NCI-H1105 (cell line): ENCODE measurements at places on chromosomes 2 and 18.

DNA sequence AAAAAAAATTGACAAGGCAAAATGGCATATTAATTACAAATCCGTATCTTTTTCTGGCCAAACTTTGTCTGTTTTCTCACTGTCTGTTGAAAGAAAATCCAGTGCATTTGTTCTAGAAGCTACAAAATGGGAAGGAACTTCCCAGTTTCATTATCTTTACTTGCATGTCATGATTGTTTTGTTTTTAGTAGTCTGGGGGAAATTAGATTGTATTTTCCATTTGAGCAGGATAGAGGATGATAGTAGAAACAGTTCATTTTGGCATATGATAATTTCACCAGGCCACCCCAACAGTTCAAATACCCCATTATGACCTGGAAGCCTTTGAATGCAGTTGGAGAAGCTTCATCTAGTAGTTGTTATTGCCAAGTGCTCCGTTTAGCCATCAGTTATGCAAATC, 77.5 kb upstream of the RANBP2 start:
- DNase-seq, result no peak

GRCh38 chr2:54396107-54396506, 60.0 kb upstream of the SPTBN1 start:
- no peak for DNase-seq

GRCh38 chr18:51361130-51361860, 163.8 kb upstream of the MEX3C start:
- no peak for DNase-seq

- DNase-seq, result no peak
Observed at GRCh38 chr2:85170938-85171475, 37.8 kb downstream of the TCF7L1 start.

DNA sequence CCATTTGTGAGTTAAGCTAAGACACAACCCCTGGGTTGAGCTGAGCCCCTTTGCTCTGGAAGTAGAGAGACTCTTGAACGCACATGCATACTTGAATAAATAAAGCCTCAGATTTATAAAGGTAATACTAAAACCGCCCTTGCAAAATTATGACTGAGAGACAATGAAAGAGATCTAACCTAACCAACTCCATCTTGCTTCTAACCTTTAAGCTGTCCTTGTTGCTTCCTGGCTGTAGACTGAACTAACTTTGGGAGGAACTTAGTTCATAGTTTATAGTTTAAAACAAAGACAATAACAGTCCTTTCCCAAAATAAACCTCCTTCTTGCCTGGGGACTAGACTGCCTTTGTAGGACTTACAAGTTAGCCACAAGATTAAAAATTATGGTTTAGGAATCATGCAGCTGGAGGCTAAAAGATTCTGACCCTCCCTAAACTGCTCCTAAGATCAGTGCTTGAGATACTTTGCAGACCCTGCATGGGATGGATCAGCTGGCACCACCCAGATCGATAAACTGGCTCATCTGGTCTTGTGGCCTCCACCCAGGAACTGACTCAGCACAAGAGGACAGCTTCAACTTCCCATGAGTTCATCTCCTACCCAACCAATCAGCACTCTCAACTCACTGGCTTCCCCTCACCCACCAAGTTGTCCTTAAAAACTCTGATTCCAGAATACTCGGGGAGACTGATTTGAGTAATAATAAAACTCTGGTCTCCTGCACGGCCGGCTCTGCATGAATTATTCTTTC, 240.2 kb upstream of the SLC14A2 start:
- DNase-seq, result no peak

DNA sequence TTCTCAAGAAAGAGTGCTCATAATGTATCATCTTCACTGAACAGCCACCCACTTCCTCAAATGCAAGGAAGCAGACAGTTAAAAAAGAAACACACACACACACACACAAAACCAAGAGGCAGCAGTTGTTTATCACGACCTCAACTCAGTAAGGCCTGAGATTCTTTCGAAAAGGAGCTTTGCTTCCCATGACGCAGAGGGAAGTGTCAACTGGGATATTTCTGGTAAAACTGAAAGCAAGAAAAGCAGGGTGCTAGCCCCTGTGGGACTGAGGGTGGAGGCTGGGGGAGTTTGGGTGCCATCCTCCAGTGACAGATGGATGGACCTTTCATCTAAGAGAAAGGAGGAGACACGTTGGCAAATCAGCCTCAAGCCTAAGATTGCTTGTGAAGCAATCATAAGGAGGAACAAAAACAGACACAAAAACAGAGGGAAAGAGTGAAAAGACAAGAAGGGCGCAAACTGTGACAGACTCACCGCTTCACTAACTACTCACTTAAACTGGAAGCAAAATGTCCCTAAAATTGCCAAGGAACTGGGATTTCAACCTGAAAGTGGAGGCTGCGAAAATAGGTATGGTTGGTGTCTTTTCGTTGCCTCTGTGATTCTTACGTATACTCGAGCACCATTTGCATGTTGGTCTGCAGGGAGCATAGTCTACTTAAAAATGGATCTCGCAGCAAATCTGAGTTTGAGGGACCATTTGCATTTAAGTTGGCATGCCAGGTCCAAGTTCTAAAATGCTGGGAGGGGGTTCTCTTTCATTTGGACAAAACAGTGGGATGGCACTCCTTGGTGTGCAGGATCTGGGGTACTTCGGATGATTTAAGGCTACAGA, at the start of gene ARHGAP25:
Gene ARHGAP25 (plus strand): TSS at position 124 of the 838 bp plus-strand sequence. CDS start 389 bp downstream, at position 513.
- no peak for DNase-seq

DNA sequence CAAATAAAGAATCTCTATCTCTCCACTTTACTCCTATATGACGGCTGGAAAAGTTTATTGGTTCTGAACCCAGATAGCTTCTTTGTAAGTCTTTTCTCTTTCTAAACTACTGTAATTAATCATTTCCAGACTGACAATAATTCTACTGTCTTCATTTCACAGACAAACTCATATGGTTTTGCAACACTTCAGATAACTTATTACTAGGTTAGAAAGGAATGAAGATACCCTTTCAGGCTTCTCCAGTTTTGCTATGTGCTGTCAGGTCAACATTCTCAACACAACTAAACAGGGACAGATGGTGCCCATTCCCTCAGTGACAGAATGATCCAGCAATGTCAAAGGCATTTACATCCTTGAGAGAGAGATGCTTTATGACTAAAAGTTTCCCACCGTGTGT, 198.5 kb upstream of the ITGA4 start:
- DNase-seq, result no peak

DNA sequence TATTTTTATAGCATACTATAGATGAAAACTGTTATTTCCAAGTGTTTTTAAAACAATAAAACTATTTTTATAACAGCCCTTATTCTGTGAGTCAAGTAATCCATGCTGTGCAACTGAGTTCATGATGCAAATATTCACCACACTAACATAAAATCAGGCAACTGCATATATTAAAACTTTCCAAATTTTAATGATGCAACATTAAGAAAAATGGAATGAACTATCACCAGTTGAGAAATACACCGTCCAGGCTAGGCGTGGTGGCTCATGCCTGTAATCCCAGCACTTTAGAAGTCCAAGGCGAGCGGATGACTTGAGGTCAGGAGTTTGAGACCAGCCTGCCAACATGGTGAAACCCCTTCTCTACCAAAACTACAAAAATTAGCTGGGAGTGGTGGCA, 114.5 kb downstream of the CDH2 start:
- DNase-seq, result no peak

GRCh38 chr2:139763705-139764104, 983.5 kb upstream of the NXPH2 start:
- DNase-seq, result no peak

DNA sequence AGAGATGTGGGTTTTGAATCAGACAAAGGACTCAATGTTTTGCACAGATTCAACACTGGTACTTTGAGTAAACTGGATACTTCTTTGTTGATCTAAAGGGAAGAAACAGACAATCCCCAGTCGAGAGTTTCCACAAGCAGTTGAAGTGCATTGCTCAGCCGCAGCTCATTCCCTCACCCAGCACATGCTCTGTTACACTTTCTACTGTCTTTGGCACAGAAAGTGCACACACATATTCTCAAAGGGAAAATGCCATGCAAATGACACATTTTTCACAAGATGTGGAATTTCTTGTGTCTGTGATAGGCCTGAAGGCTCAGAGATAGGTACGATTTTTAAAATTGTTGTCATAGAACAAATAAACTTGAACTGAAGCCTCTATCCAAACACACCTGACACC, 258.9 kb upstream of the TRIB2 start:
- no peak for DNase-seq

DNA sequence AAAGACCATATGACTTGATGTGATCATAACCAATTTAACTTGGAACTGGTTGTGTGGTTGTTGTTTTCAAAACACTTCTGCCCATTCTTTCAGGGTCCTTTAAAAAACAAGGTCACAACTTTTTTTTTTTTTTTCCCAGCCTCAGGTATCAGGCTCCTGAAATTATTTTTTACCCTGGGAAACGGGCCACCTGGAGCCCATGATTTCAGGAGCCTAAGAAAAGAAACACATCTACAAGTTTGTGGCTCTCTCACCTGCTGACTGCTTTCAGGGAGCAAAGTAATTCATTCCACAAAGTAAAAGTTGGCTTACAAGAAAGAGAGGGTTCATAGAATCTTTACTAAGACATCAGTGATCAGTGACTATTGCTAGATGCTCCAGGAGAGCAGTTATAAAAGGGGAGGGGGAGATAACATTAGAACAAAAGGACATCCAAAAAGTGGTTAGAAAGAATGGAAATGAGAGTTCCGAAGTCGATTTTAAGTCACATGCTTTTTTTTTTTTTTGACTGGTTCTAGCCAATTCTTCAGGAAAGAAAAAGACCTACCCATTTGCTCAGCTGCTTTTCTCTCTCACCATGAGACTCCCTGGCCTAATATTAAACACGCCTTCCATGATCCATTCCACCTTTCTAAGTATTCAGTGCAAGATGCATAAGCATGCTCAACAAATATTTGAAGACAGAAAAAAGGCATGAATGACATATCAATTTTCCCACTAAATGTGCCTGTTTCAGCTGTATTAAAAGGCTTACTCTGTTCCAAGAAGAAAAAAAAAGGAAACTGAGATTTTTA, 267.3 kb downstream of the LRATD1 start:
- no peak for DNase-seq

- DNase-seq, result no peak
Observed at GRCh38 chr2:23456881-23457760, 72.1 kb downstream of the KLHL29 start.

DNA sequence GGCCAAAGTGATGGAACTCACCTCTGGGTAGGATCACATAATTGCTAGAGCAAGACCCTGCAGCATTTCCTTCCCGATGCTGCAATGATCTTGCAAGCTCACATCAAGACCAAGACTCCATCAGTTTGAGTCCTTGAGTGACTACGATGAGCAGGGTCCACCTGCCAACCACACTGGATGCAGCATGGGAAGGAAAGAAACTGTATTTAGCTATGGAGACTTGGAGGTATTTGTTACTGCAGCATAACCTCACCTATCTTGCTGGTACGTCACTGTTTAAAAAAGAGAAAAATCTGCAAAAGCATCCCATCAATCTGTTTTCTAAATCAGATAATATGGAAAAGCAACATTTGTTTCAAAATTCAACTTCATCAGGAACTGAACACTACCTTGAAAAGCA, 2.5 kb downstream of the RNF152 start:
- DNase-seq, result no peak

DNA sequence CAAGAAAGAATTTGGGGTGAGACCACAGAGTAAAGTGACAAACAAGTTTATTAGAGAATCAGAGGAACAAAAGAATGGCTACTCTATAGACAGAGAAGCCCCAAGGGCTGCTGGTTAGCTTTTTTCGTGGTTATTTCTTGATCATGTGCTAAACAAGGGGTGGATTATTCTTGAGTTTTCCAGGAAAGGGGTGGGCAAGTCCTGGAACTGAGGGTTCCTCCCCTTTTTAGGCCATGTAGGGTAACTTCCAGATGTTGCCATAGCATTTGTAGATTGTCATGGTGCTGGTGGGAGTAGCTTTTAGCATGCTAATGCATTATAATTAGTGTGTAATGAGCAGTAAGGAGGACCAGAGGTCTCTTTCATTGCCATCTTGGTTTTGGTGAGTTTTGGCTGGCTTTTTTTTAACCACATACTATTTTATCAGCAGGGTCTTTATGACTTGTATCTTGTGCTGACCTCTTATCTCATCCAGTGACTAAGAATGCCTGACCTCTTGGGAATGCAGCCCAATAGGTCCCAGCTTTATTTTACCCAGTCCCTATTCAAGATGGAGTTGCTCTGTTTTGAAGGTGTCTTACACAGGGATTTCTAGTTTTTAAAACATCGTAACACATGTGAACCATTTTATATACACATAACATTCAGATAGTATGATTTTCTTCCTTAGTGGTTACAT, 77.8 kb downstream of the MYO1B start:
- no peak for DNase-seq

DNA sequence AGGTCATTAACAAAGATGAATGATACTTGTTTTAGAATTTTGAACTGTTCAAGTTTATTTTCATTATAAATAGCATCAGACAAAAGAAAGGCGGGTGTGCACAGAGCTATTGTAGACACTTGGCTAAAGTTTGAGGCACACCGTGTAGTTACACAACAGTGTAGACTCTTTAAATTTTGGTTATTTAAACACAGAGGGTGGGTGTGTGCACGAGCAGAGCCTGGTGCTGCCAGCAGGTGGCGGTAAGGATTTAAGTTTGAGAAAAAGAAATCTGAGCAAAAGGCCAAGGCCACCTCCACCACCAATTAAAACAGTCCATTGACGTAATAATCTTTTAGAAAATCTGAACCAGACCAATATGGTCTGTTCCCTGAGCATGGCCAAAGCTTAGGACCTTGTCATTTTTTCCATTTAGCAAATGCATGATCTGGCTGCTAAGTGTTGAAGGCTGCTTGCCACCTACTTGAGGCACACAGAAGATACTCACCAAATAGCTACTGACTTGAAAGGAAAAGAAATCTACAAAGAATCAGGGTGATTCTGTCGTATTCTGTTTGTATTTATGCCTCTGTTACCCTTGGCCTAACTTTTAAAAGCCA, 14.3 kb downstream of the COPS7B start:
- peak; percentile 37 for DNase-seq

- no peak for DNase-seq
Observed at GRCh38 chr18:52451851-52452250, 111.9 kb downstream of the DCC start.

GRCh38 chr18:56615738-56616520, 22.5 kb downstream of the TXNL1 start:
- no peak for DNase-seq

GRCh38 chr2:199455545-199456382, 2.0 kb downstream of the SATB2 start:
- DNase-seq, result peak; percentile 83

- no peak for DNase-seq
Observed at GRCh38 chr2:14867853-14868252, 235.3 kb downstream of the LRATD1 start.

- DNase-seq, result no peak
Observed at GRCh38 chr2:151765760-151766410, 31.6 kb upstream of the NEB start.

- no peak for DNase-seq
Observed at GRCh38 chr2:238996331-238997136, 148.6 kb downstream of the TWIST2 start.

- DNase-seq, result peak; percentile 81
Observed at GRCh38 chr2:30217644-30218337, 13.5 kb upstream of the LBH start.
